ENCODE measurements at places on chromosomes 13 and 19.

DNA sequence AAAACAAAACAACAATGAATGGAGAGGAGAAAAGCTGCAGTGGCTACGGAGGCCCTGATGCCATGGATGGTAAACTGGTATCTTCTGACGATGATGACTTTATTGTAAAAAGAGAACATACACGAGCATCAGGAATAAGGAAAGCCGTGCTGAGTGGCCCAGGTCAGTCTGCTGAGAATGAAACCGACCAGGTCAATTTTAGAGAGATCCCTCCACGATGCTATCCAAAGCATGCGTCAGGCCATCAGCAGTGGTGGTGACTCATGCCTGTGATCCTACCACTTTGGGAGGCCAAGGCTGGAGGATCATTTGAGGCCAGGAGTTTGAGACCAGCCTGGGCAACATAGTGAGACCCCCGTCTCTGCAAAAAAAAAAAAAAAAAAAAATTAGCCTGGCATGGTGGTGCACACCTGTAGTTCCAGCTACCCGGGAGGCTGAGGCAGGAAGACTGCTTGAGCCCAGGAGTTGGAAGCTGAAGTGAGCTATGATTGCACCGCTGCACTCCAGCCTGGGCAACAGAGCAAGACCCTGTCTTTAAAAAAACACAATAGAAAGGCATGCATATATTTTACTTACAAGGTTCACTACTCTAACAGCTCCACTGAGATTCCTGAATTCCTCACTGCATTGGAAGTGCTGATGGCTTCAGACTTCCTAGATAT is 62.3 kb downstream of the GADD45B start:
- DNase-seq = no peak

- DNase-seq = no peak
Measured at GRCh38 chr13:110913322-110914080, 1.4 kb downstream of the ANKRD10 start.

DNA sequence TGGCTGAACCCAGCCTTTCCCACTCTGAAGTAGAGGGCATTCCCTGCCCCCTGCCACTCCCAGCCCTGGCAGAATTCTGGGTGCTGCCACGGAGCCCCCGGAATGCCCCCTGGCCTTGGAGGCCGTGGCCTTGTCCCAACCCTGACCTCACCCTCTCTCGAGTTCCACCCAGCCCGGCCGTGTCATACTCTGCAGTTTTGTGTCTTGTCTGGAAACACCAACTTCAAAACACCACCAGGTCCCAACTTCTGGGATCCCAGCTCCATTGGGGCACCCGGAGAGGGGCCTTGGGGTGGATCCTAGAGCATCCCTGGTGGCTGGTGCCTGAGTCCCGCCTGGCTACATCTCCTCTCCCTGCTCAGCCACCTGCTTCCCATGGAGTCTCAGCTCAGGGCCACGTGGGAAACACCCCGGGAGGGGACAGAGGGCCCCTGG is 81.4 kb upstream of the MCF2L start:
- DNase-seq = no peak

DNA sequence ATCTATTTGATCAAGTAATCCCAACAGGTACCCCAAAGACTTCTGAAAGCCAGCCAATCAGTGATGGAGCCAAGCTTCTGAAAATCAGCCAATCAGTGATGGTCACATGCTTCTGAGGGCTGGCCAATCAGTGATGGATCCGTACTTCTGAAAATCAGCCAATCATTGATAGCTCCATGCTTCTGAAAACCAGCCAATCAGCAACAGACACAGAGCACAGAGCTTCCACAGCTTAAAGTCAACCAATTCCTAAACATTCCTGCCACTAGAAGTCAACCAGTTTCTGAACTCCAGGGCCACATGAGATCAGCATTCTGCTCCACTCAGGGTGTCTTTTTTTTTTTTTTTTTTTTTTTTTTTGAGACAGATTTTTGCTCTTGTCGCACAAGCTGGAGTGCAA is 8.2 kb upstream of the HSD17B14 start:
- DNase-seq = no peak

DNA sequence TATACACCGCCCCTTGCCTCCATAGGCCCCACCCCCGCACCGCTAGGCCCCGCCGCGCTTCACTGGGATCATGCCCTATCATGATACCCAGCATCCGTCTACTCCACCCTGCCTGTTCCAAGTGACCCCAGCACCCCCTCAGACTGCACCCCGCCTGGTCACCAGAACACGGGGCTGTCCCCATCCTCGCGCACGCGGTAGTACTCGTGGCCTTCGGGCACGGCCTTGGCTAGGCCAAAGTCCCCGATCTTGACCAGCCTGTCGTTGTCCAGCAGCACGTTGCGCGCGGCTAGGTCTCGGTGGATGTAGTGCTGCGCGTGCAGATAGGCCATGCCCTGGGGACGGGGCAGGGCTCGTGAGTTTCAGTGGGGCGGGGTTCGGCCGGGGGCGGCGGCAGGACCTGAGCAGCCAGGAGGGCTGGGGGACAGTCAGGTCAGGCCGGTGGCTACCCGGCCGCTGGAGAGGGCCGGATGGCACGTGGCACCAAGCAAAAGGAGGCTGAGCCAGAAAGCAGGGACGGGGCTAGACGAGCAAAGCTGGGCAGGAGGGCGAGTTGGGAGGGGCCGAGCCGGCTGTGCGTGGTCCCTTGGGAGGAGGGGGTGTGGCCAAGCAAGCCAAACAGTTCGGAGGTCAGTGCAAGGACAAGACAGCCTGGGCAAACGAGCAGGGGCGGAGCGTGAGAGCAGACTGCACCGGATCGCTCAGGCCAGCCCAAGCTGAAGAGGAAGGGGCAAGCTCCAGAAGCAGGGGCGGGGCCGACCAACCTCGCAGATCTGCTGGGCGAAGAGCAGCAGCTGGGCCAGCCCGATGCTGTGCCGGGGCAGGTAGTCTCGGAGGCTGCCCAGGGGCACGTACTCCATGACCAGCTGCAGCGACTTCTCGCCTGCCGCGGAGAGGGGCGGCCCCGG is 13.6 kb upstream of the ICAM3 start:
- DNase-seq = no peak

DNA sequence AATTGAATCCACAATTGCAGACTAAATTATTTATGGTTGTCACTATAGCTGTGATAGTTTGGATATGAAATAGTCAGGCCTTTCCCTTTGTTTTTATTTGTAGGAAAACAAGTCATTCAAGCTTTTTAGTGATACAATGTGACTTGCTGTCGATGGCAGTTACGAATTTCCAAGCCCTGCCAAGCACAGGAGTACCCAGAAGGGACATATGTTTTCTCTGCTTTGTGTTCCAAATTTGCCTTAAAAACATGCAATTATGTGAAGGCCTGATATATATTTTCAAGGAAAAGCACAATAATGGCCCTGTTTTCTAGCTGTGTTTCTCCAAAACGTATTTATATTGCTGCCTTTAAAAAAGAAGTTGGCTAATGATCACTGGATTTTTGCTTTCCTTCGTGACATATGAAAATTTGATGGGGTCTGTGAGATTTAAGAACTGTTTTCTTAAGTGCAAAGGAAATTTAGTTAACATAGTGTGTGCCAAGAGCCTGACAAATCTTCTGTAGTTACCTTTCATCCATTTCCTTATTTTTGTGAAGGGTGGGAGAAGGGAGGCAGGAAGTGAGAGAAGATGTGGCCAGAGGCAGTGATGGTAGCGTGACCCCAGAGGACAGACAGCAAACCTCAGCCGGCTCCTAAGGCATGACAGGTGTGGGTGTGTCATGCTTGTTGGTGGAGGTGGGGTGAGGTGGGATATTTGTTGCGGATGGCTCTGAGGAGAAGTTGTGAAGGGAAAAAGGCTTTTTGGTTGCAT is 79.6 kb downstream of the TEX26 start:
- no peak for DNase-seq

GRCh38 chr19:41995959-41996797 is 2.1 kb upstream of the ATP1A3 start:
- DNase-seq = no peak

GRCh38 chr13:100600915-100601314 is 12.3 kb upstream of the GGACT start:
- no peak for DNase-seq

- no peak for DNase-seq
Measured at GRCh38 chr19:17469092-17469480, 1.2 kb upstream of the SLC27A1 start.

GRCh38 chr13:48194379-48194754 is 38.6 kb upstream of the ITM2B start:
- DNase-seq = no peak

DNA sequence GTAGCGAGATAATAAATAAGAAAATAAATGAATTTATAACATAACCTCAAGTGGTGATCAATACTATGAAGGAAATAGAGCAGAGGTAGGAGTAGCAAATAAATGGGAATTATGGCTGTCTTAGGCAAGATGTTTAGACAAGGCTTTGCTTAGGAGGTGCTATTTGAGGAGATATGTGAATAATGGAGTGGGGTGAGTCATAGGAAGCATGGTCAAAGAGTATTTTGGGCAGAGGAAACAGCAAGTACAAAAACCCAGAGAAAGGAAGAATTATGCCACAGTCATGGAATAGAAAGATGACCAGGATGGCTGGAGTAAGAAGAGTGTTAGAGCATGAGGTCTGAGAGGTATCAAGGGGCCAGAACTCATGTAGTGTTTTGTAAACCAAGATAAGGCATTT is 33.6 kb upstream of the LPAR6 start:
- no peak for DNase-seq

DNA sequence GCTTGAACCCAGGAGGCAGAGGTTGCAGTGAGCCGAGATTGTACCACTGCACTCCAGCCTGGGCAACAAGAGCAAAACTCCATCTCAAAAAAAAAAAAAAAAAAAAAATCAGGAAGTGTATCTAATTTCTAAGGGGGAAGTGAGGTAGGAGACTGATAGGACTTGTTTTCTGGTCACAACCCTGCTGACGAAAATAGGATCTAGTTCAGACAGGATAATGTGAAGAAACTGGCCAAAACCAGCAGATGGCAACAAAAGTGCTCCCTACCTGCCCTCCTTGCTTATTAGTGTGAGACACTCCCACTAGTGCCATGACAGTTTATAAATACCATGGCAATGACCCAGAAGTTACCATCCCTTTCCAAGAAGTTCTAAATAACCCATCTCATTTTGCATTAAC is 36.0 kb upstream of the KPNA3 start:
- DNase-seq = no peak

DNA sequence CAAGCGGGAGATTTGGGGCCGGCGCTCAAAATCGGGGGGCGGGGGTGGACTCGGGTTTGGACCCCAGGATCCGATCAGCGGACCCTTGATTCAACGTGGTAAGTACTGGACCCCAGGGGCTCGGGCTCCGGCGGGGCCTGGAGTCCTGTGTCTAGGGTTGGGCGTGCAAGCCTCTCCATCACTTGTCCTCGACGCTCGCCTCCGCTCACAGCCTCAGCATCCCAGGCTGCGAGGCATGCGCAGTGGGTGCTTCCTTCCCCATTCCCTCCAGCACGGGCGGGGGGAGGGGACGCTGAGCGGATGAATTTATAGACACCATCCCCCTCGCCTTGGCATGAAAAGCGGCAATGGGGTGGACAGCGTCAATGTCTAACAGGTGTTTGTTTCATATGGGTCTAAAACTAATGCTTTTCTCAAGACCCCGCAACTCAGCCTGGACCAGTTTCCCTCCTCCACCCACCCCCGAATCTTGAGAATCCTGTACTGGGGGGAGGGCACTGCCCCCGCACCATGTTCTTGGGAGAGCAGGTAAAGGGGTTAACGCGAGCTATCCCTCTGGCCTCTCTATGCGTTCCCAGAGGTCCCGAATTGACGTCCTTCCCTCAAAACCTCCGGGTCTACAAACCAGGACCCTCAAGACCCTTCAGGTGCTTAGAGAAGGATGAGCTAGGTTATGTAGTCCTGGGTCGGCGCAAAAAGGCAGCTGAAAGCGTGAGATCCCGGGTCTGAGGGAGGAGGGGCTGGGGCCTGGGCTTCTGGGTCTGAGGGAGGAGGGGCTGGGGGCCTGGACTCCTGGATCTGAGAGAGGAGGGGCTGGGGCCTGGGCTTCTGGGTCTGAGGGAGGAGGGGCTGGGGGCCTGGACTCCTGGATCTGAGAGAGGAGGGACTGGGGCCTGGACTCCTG is 579 bp downstream of the CPT1C start:
- DNase-seq = no peak

GRCh38 chr13:99224021-99224420 is 23.4 kb downstream of the UBAC2 start:
- no peak for DNase-seq

DNA sequence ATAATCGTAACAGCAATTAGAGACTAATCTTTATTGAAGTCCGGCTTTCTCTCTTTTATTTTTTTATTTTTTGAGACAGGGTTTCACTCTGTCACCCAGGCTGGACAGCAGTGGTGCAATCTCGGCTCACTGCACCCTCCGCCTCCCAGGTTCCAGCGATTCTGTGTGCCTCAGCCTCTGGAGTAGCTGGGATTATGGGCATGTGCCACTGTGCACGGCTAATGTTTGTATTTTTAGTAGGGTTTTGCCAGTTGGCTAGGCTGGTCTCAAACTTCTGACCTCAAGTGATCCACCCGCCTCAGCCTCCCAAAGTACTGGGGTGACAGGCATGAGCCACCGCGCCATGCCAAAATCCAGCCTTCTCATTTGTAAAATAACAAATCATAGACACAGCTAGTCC is 3.7 kb downstream of the APOC2 start:
- no peak for DNase-seq

GRCh38 chr19:43470288-43470687 is 4.9 kb upstream of the LYPD3 start:
- DNase-seq = no peak

- no peak for DNase-seq
Measured at GRCh38 chr19:45200568-45200967, 22.0 kb downstream of the BLOC1S3 start.

DNA sequence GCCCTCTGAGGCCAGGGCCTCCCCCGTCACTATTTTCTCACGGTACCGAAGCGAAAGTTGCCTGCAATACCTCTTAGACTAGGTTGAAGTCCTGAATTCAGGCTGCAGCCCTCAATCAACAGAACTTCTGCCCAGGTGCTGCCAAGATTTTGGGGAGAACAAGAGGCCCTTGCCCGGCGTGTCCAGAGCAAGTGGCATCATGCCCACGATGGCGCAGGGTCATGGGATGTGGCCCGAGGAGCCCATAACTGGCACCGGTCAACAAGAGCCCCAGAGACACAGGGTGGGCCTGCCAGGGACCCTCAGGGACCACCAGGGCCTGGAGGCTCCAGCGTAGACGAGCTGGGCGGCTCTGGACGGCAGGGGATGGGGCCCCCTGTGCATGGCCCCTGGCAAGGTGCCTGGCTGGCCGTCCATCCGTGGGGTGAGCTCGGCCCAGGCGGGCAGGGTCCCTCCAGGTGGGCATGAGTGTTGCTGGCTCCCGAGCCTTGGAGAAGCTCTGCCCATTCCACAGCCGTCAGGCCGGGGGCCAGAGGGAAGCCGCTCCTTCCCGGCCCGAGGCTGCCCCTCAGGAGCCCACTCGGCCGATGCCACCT is 45.1 kb downstream of the GAS6 start:
- DNase-seq = no peak

GRCh38 chr19:57473646-57474045 is 3.7 kb downstream of the ZNF772 start:
- no peak for DNase-seq

DNA sequence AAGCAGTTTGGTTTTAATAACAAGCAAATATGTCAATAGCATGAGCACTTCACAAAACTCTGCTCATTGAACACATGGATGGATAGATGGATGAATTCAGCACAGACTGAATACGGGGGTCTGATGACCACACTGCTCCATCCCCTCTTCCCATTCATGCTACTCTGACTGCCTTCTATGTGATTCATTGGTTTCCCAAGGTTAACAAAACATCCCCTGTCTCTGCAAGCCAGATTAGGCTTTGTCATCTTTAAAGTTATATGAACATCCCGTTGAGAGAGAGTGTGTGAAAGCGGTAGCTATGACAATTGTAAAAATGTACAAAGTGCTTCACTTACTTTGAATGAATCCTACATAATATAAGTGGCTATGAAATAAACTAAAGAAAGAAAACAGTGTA is 252.5 kb downstream of the OXGR1 start:
- no peak for DNase-seq
